Activated T-cell treated with anti-CD3 and anti-CD28 coated beads for 48 hours (primary cell): ENCODE measurements at places on chromosomes 1 and 21.

- no peak for DNase-seq
These were observed 770 bp upstream of the RC3H1 start for GRCh38 chr1:174022976-174023277.

DNA sequence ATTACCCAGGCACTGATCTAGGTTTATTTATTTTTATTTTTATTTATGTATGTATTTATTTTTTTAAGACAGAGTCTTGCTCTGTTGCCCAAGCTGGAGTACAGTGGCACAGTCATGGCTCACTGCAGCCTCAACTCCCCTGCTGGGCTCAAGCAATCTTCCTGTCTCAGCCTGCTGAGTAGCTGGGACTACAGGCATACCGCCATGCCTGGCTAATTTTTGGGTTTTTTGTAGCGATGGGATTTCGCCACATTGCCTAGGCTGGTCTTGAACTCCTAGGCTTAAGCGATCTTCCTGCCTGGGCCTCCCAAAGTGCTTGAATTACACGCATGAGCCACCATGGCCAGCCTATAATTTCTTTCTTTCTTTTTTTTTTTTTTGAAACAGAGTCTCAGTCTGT is 9.4 kb downstream of the PHACTR4 start:
- no peak for DNase-seq

GRCh38 chr1:5410652-5411051 is 581.6 kb downstream of the NPHP4 start:
- no peak for DNase-seq

DNA sequence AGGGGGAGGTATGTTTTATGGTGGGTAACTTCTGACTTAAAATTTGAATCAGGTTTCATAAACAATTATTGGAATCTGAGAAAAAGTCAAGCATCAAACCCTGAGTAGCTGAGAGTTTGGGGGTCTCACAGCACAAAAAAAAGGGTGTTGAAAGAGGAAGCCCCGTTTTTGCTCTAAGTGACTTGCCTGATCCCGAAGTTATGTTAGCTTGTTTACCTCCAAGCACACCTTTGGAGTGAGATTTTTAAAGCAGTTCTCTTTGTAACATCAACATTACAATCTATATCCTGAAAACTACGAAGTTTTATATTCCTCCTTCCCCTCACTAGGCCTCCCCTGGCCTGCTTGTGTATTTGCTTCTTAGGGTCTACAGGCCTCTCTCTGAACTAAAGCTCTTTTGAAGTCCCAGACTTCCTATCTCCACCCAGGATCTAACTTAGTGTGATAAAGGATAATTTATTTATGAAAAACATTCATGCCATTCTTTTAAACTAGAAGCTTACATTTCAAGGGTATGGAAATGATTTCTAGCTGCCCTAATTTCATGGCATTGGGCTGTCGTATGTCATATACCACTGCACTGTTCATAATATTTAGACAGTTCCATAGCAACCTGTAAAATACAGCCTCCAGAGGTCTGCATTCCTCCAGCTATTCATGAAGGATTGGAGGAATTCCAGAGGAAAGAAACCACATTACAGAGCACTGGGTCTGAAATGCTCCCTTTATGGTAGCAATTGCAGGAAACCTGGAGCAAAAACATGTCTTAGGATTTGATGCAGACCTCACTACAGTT is 36.1 kb upstream of the RGS1 start:
- DNase-seq: no peak

GRCh38 chr1:26031611-26032220 is 10.1 kb downstream of the EXTL1 start:
- DNase-seq: no peak

DNA sequence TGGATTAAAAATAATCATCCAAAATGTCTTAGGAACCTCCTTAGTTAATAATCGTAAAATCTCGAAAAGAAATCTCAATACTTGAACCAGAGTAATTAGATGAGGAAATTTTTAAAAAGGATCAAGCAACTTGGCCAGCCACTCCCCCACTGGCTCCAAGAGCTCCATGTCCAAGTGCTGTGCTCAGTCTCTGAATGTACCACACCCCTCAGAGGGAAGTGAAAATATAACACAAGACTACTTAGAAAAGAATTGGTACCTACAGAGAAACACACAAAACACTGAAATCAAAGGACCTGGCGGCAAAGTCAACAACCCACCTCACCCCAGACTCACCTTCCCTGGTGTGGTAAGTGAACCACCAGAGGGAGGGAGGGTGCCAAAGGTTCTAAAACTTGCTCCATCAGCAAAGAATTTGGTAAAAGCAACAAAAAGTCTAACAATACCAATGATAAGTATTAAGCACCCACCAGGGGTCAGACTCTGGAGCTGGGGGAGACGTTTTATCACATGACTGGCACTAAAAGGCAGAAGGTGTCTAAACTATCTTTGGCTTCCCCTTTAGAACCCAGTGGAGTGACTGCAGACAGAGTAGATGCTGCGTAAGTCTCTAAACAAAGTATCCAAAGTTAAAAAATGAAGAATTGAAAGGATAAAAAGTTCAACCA is 14.0 kb downstream of the LBR start:
- DNase-seq: no peak

- DNase-seq: no peak
These were observed 31.8 kb upstream of the SLFNL1 start for GRCh38 chr1:41053316-41053715.

- DNase-seq: no peak
These were observed 38.5 kb upstream of the SGIP1 start for GRCh38 chr1:66495495-66495894.

DNA sequence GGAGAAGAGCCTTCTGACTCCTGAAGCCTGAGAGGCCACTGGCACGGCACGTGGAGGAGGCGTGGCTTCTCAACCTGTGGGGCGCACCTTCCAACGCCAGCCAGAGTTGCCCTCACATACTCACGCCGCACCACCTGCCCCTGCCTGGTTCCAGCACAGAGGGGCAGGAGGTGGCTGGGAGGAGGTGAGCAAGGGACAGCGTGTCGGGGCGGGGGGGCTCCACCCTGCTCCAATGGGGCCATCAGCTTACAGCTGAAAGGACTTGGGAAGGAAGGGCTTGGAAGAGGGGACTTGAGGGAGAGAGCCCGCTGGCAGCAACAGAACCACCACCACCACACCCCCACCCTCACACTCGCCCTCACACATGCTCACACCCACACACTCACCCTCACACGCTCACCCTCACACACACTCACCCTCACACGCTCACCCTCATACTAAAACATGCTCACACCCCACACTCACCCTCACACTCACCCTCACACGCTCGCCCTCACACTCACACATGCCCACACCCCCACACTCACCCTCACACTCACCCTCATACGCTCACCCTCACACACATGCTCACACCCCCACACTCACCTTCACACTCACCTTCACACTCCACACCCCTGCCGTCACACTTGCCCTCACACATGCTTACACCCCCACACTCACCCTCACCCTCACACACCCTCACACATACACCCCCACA is 41.6 kb upstream of the EDN2 start:
- DNase-seq: no peak

- peak; percentile 41 for DNase-seq
These were observed 19.7 kb downstream of the BTG2 start for GRCh38 chr1:203325026-203325417.

GRCh38 chr1:243287652-243288051 is 31.8 kb downstream of the SDCCAG8 start:
- no peak for DNase-seq

- DNase-seq: no peak
These were observed 69.3 kb upstream of the PPP2R5A start for GRCh38 chr1:212215910-212216309.

- DNase-seq: no peak
These were observed 54.5 kb upstream of the RAP1A start for GRCh38 chr1:111565079-111565478.

- no peak for DNase-seq
These were observed 37.0 kb downstream of the LPAR3 start for GRCh38 chr1:84855691-84856630.

DNA sequence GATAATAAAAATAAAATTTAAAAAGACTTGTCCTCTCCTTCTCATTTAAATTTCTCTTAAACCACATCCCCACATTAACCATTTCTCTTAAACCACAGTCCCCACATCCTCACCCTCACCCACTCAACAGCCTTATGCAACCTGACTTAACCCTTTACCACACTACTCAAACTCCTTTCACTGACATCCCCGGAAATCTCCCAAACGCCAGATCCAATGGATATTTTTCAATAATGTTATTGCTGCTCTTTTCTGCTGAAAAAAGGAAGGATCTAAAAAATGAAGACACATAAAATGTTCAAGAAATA is 54.2 kb upstream of the EEIG2 start:
- no peak for DNase-seq

GRCh38 chr1:168320800-168321450 is 40.2 kb downstream of the TBX19 start:
- no peak for DNase-seq

DNA sequence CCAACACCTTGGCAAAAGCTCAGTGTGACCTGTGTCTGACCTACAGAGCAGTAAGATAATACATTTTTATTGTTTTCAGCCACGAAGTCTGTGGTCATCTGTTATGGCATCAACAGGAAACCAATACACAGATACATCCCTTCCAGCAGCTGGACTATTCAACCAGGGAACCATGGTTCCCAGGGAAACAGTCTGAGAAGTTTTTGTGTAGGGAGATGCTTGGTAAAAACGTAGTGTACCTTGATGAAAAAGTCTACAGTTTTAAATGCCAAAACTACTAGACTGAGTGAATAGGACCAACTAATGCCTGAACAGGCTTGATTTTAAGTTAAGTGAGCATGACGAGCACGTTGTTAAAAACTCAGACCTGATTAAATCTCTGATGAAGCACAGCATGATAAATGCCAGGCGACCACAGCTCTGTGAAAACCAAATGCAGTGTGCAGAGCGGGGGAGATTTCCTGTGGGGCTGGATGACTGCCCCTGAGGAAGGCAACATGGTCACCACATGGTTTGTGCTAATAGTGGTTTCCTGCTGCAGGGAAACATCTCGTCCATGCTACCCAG is 228.9 kb downstream of the TNR start:
- peak; percentile 5 for DNase-seq

DNA sequence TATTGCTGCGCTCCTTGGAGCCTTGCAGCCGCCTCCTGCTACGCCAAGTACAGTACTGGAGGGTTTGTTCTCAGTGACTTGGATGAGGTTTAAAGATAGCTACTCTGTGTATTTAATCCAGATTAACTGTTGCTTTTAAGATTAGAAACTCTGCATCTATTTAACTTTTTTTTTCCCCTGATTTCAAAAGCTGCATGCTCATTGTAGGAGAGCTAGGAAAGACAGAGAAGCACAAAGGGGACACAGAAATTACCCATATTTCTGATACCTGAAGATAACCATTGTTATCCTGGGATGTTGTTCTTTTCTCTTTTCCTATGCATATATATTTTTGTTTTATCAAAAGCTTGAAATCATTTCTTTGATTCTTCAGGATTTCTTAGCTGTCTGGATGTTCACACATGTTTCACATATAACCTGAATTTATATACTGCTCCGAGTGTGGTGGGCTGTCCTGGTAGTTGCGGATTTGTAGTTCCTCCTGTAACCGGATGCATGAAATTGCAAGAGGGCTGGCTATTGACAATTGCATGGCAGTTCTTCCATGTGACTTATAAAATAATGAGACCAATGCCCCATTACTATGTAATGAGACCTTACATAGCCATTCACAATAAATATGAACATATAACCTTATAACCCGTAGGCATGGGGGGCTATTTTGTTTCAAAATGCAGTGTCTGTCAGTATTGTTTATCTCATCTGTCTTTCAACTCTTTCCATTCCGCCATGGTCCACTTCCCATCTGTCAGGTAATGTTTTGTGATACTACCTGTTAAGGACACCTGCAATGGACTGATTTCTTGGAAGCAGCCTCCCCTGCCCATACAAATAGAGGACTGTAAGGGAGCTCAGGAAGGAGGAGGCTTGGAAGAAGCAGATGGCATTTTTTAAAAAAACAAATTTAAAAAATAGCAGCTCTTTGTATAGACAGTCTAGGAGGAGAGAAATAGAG is 1.4 kb downstream of the RAVER2 start:
- DNase-seq: no peak

- no peak for DNase-seq
These were observed 54.9 kb upstream of the NEK7 start for GRCh38 chr1:198101716-198102453.

- no peak for DNase-seq
These were observed 11.2 kb upstream of the LEPR start for GRCh38 chr1:65409314-65409713.

- DNase-seq: no peak
These were observed 44.0 kb downstream of the FAM163A start for GRCh38 chr1:179786815-179787685.

- no peak for DNase-seq
These were observed 498.0 kb upstream of the NFIA start for GRCh38 chr1:60584371-60584770.

GRCh38 chr1:237891979-237892378 is 1.3 kb upstream of the ZP4 start:
- DNase-seq: no peak

- no peak for DNase-seq
These were observed 96.6 kb upstream of the ERRFI1 start for GRCh38 chr1:8122477-8123407.

DNA sequence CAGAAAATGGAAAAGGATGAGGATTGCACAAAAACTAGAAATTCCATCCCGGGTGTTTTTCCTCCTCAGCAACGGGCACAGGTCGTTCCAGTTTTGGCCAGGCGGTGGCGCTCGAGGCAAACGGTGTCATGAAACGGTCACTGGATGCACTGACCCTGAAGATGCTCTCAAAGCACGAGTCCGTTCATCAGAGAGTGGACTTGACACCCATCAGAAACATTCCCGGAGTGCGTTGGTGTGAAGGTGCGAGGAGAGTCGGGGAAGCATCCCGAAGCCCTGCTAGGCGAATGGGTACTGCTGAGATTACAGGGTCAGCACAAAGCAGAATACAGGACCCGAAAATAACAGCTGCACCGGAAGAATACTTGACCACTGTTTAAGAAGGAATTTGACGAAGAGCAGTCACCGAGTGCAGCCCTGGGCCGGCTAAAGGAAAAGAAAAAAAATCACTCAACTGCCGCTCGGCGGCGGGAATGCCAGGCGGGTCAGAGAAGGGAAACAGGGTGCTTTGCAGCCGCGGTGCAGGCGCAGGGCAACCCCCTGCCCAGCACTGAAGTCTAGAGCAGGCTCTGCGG is 71.7 kb upstream of the ETS2 start:
- DNase-seq: peak; percentile 63
